ENCODE measurements at places on chromosomes 3 and 15.

DNA sequence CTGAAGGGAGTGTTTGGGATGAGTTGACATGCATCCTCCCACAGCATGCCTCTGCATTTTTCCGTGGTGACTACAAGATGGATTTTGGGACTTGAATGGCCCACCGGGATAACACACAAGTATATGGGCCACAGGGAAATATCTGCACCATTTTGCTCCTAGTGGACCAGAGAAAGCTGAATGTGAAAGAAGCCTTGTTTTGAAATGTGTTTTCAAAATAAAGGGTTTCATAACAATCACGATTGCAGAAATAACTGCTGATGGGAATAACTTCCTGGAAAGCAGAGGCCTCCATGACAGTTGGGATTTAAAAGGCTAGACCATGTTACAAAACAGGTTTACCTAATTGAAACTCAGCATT lies 77.5 kb upstream of the PRR23C start:
- H3K27me3 ChIP-seq: no peaks in the 10 kb centered on the region
- H3K4me3 ChIP-seq: no peak overlapping the region
- peaks cover 12% of the 10 kb centered on the region for H3K4me1 ChIP-seq

DNA sequence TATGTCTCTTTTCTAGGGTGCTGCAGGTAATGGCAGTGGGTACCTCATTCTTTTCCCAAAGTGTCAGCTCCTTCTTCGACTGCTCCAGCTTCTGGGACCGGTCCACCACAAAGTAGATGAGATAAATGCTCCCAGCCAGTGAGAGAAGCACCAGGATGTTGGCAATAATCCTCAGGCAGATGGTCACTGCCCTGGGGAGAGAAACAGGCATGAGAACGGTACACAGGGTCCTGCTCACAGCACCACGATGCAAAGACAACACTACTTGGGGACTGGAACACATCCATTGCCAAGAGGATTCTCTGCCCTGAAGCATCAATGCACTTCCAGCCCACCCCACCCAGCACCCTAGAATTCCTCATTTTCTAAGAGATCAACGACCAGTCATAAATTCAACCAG lies 22.4 kb downstream of the TMC3 start:
- DNase-seq: no peak
- H3K36me3 ChIP-seq: no peaks in the 10 kb centered on the region
- no peak overlapping the region for H3K4me3 ChIP-seq
- H3K4me1 ChIP-seq: peaks cover 1% of the 10 kb centered on the region
- no peaks in the 10 kb centered on the region for H3K27me3 ChIP-seq

GRCh38 chr3:183591881-183592521 lies 36.5 kb upstream of the KLHL6 start:
- no peak overlapping the region for H3K27ac ChIP-seq
- H3K36me3 ChIP-seq: no peaks in the 10 kb centered on the region
- no peaks in the 10 kb centered on the region for H3K27me3 ChIP-seq
- DNase-seq: no peak
- no peak overlapping the region for H3K4me3 ChIP-seq

DNA sequence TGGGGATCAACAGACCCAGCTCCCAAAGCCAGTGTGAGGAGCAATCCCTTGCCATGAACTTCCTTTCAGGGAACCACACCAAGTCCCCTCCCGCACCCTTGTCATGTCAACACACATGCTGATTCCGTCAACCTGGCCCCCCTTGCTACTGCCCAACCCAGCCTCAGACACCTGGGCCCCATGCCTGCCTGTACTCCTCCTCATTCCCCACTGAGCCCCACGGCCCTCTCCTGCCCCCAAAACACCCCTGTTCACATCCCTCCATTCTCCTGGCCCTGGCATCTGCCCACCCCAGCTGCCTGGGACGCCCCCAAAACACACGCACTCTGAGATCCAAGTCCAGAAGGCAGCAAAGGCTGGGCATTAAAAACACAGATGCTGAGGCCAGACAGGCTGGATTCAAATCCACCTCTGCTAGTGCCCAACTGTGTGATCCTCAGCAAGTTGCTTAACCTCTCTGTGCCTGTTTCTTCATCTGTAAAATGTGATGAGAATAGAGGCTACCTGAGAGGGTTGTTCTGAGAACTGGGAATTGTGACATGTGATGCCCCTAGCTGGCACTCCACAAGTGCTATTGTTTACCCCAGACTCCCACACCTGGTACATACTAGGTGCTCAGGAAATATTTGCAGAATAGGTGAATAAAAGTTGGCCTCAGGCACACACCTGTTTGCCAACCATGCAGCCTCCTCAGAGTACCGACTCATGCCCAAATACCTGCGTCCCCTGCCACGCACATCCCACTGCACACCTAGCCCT lies 2.3 kb downstream of the PLXND1 start:
- no peak overlapping the region for H3K27ac ChIP-seq
- DNase-seq: no peak
- no peaks in the 10 kb centered on the region for H3K36me3 ChIP-seq

DNA sequence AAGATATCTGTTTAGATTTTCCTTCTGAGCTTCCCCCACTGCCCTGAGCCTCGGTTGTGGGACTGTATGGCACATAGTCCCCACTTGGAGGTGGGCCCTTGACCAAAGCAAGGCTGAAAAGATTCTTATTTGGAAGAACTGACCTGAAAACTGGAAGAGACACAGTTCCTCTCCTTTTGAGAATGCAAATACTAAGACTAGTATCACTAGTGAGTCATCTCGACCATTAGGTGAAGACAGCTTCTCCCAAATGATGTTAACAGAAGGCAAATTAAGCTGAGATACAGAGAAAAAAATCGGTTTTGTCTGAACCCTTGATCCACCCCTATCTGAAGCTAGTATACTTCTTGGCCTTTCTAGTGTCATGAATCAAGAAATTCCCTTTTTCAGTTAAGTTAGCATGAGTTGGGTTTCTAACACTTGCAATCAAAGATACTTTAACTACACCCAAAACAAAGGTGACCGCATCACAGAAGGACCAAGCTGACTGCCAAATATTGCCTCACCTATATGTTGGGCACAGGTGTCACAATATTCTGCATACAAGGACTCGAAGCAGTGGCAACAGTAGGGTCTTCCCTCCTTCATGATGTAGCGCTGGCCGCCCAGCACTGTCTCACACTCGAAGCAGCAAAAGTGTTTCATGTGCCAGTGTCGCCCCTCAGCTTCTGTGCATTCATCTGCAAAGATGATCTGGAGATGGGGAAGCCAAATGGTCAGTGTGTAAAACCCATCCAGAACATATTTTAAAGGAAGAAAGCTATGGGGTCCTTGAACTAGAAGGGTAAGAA lies 72.4 kb downstream of the PRICKLE2 start:
- peaks cover 2% of the 10 kb centered on the region for H3K36me3 ChIP-seq
- H3K27ac ChIP-seq: no peak overlapping the region
- H3K4me3 ChIP-seq: no peak overlapping the region
- H3K27me3 ChIP-seq: no peaks in the 10 kb centered on the region
- DNase-seq: no peak

DNA sequence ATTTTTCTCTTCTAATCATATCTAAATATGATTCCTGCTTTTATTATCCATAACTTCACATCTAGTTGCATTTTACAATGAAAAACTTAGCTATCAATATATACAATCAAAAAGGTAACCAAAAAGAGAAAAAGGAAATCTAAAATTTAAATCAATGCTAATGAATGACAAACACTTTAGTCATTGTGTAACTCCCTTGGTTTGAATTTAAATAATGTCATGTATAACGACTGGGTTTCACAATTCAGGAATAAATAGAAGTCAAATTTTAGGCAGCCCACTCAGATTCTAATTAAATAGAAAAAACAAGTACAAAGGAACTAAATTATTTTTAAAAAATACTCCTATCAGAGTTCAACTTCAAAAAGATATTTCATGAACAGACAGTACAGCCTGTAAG lies 26.9 kb downstream of the DPH6 start:
- H3K27ac ChIP-seq: no peak overlapping the region
- peaks cover 2% of the 10 kb centered on the region for H3K4me1 ChIP-seq
- no peak overlapping the region for H3K4me3 ChIP-seq
- H3K36me3 ChIP-seq: no peaks in the 10 kb centered on the region
- no peak for DNase-seq

- H3K36me3 ChIP-seq: no peaks in the 10 kb centered on the region
- no peak overlapping the region for H3K27ac ChIP-seq
- no peak for DNase-seq
These were observed 585.5 kb upstream of the DPPA4 start for GRCh38 chr3:109922856-109923255.

DNA sequence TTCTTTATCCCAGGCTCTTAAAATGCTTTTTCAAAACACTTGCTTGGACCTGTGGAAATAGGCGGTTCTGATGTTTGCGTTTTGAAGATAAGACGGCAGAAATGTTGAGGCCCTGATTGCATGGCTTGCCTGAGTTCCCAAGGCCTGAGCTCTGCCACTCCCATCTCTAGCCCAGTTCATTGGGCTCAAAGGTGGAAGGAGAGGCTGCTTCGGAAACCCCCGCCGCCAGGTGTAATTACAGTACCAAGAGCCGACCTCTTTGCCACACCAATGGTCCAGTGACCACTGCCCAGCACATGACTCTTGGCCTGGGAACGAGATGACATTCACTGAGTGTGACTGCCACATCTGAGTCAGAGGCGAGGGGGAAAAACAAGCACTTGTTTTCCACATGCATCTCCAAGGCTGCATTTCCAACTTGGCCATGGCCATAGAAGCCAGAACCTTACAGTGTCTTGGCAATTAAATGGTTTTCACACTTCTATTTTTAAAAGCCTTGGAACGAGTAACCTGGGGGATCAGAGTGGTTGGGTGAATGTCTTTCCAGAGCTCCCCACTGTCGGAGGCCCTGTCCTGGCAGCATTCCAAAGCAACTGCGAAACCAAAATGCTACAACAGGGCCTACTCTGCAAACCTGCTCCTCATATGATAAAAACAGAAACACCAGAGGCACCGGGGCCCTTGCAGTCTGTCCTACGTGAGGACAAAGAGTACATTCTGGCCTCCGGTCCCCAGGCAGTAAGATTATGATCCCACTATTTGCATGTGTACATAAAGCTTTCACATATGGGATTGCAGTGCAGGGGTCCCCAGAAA lies 63.8 kb upstream of the CGNL1 start:
- H3K4me3 ChIP-seq: no peak overlapping the region
- no peaks in the 10 kb centered on the region for H3K36me3 ChIP-seq
- no peaks in the 10 kb centered on the region for H3K27me3 ChIP-seq

DNA sequence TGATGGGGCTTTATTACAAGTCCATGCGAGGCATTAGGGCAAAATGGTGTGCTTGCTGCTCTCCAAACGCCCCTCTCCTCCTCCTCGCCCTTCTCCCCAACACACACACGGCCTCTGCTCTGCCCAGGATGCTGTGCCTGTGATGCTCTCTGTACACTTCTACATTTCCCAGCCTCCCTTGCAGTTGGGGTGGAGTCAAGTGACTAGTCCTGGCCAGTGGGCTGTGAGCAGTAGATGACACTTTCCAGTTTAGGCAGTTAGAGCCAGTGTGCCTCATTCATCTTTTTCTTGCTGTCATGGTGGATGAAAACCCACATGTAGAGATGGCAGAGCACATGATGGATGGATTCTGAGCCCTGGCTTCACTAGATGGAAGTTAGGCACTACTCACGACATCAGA lies 5.4 kb downstream of the TRH start:
- peaks cover 3% of the 10 kb centered on the region for H3K4me1 ChIP-seq
- no peaks in the 10 kb centered on the region for H3K36me3 ChIP-seq
- no peak for DNase-seq
- peaks cover 82% of the 10 kb centered on the region for H3K27me3 ChIP-seq
- no peak overlapping the region for H3K27ac ChIP-seq

- no peaks in the 10 kb centered on the region for H3K4me1 ChIP-seq
- H3K27me3 ChIP-seq: no peaks in the 10 kb centered on the region
- DNase-seq: no peak
- H3K27ac ChIP-seq: no peak overlapping the region
- H3K36me3 ChIP-seq: peaks cover 17% of the 10 kb centered on the region
These were observed 26.2 kb downstream of the AAGAB start for GRCh38 chr15:67228286-67228685.

DNA sequence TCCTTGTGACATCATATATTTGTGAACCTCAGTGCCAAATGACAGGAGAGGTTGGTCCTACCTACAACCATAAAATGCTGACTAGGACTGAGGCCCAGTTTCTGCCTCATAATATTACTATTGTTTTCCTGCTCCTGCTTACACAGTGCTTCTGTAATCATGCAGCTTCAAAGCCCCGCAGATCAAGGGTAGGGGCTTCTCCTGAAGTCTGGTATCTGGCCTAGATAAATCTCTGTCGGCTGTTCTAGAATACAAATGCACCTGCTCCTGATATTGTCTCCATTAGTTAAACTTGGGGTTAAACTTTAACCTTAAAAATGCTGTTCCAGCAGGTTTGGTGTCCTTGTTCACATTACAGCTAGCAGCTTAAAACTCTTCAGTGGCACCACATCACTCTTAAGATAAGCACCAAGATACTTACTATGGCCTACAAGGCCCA lies 552.4 kb downstream of the TUSC7 start:
- no peaks in the 10 kb centered on the region for H3K4me1 ChIP-seq
- H3K27me3 ChIP-seq: no peaks in the 10 kb centered on the region
- H3K36me3 ChIP-seq: no peaks in the 10 kb centered on the region

GRCh38 chr15:57237301-57237642 lies 139.0 kb upstream of the CGNL1 start:
- peak; percentile 91 for DNase-seq
- no peak overlapping the region for H3K4me3 ChIP-seq
- H3K36me3 ChIP-seq: peaks cover 2% of the 10 kb centered on the region
- peaks cover 9% of the 10 kb centered on the region for H3K4me1 ChIP-seq

GRCh38 chr15:94943888-94944287 lies 712.5 kb downstream of the MCTP2 start:
- H3K4me3 ChIP-seq: no peak overlapping the region
- H3K36me3 ChIP-seq: no peaks in the 10 kb centered on the region
- no peak overlapping the region for H3K27ac ChIP-seq
- DNase-seq: no peak
- H3K4me1 ChIP-seq: no peaks in the 10 kb centered on the region
- H3K27me3 ChIP-seq: no peaks in the 10 kb centered on the region

- H3K4me3 ChIP-seq: no peak overlapping the region
- no peaks in the 10 kb centered on the region for H3K27me3 ChIP-seq
- H3K4me1 ChIP-seq: peaks cover 2% of the 10 kb centered on the region
- H3K27ac ChIP-seq: no peak overlapping the region
- DNase-seq: no peak
These were observed 94.4 kb upstream of the PEX5L start for GRCh38 chr3:180131169-180131568.

- no peaks in the 10 kb centered on the region for H3K27me3 ChIP-seq
- H3K4me1 ChIP-seq: no peaks in the 10 kb centered on the region
- no peak overlapping the region for H3K4me3 ChIP-seq
- DNase-seq: no peak
These were observed 69.9 kb downstream of the SYNM start for GRCh38 chr15:99174567-99175395.

- H3K27me3 ChIP-seq: no peaks in the 10 kb centered on the region
- DNase-seq: no peak
- H3K36me3 ChIP-seq: no peaks in the 10 kb centered on the region
- peaks cover 3% of the 10 kb centered on the region for H3K4me1 ChIP-seq
- no peak overlapping the region for H3K4me3 ChIP-seq
These were observed 44.4 kb downstream of the PDZRN3 start for GRCh38 chr3:73580343-73580742.

GRCh38 chr3:9135930-9136525 lies 113.4 kb downstream of the SRGAP3 start:
- H3K27me3 ChIP-seq: no peaks in the 10 kb centered on the region
- peak overlapping the region; percentile 12 for H3K4me3 ChIP-seq
- H3K4me1 ChIP-seq: peaks cover 14% of the 10 kb centered on the region
- no peak overlapping the region for H3K27ac ChIP-seq
- DNase-seq: peak; percentile 64

Data from neuronal stem cell (in vitro differentiated cells).